Aortic smooth muscle cell (primary cell): ENCODE measurements at places on chromosomes 2 and 18. TPM values are rescaled to one million over a fixed set of nuclear protein-coding genes. Genes with fewer than 3 reads are reported as not detected.

The DCDC2C gene
- not detected in 2 replicates for total RNA-seq

The SIX3 gene
- total RNA-seq, result not detected in 2 replicates

The SPATA3 gene
- total RNA-seq, result not detected in 2 replicates

The FAM124B gene
- total RNA-seq, result 2.1 and 3.6 TPM in 2 replicates

The NHEJ1 gene
- 10.8 and 11.6 TPM in 2 replicates for total RNA-seq

The TMEM182 gene
- total RNA-seq, result 0.68 and 1.2 TPM in 2 replicates

The PFN4 gene
- total RNA-seq, result 0.53 and 0.56 TPM in 2 replicates

The CRYBA2 gene
- not detected in 2 replicates for total RNA-seq

The WBP1 gene
- 45.6 and 57.9 TPM in 2 replicates for total RNA-seq

The ELOA2 gene
- total RNA-seq, result not detected in 2 replicates

The RFX8 gene
- 15.5 and 20.3 TPM in 2 replicates for total RNA-seq

The SPEG gene
- total RNA-seq, result 11.1 and 25.1 TPM in 2 replicates

The C1QL2 gene
- total RNA-seq, result not detected in 2 replicates

The EVX2 gene
- not detected in 2 replicates for total RNA-seq

The PARD6G gene
- 0.13 and 0.19 TPM in 2 replicates for total RNA-seq

The ZSWIM2 gene
- total RNA-seq, result not detected in 2 replicates

The DHRS9 gene
- not detected in 2 replicates for total RNA-seq

The CYP27A1 gene
- 13.5 and 18.1 TPM in 2 replicates for total RNA-seq

The POU3F3 gene
- 0.06 and 0.13 TPM in 2 replicates for total RNA-seq

The NCOA1 gene
- 12.4 and 18.2 TPM in 2 replicates for total RNA-seq

The DYTN gene
- not detected in 2 replicates for total RNA-seq
